ENCODE measurements at places on chromosomes 1 and 21.

DNA sequence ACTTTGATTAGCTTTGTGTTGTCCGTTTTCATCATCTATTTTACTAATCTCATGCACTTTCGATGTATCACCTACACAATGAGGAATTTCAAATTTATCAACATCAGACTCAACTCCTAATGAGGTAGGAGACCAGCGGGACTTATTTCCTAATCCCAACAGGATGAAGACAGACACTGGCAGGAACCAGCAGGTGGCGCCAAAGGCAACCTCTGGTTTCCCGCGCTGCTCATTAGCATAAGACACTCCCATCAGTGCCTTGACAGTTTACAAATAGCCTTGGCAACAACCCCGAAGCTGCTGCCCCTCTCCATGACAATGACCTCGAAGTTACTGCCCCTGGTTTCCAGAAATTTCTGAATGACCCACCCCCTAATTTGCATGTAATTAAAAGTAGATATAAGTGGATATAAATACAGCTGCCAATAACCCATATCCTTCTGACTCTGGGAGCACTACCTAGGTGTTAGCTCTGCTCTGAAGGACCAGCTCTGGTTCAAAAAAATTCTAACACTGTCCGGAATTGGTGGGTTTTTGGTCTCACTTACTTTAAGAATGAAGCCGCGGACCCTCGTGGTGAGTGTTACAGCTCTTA is 974.8 kb downstream of the ADGRL2 start:
- DNase-seq: peak; percentile 1

DNA sequence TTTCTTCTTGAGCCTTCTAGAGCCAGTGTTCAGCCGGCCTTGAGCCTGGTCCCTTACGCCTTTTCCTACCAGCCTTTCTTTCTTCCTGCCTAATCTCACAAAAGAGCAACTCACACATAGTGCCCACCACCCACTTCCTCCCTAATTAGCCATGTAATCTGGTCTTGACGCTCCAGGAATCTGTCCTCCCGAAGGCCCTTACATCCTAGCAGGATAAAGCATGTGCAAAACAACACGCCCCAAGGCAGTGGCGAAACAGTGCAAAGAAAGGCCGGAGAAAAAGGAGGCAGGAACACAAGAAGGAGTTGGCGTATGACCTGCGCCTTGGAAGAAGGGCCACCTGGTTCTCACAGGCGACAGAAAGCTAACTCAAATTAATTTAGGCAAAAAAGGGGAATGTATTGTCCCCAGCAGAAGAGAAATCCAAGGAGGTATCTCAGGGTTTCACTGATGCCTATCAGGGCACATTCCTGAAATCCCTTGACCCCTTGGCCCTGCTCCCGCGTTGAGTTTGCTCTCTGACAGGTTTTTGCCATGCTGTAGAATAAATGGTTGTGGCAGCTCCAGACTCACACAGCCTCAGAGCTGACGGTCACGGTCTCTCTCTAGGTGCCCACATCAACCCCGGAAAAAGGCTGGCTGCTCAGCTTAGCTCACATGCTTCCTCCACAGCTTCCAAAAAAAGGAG is 79.0 kb downstream of the ZNF281 start:
- DNase-seq: no peak

GRCh38 chr1:60273185-60273584 is 199.6 kb upstream of the C1orf87 start:
- DNase-seq: no peak

GRCh38 chr21:39196310-39196709 is 13.1 kb upstream of the PSMG1 start:
- no peak for DNase-seq

- no peak for DNase-seq
Measured at GRCh38 chr1:59291561-59291960, 5.3 kb upstream of the FGGY start.

DNA sequence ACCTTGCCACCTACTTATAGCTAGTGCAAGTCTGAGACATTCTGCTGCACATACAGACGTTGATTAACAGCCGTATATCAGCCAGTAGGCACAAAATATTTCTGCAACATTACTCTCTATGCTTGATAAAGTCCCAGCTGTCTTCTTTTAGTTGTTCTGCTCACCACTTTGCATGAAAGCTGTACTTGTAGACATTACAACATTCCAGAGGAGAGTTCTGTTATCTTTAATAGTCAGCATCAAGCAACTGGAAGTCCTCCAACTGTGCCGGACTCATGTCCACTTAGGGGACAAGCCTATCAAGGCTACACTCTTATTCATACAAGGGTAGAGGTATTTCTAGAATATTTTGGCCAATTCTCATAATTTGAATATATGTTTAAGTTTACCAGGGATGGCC is 50.0 kb downstream of the CACHD1 start:
- DNase-seq: no peak

All from T-helper 1 cell (primary cell).